ENCODE measurements at places on chromosomes 1 and 21.

- no peak for DNase-seq
Observed at GRCh38 chr1:63843884-63844283, 70.1 kb downstream of the ROR1 start.

GRCh38 chr21:34865400-34866241, 183.5 kb downstream of the RUNX1 start:
- peak; percentile 68 for DNase-seq

DNA sequence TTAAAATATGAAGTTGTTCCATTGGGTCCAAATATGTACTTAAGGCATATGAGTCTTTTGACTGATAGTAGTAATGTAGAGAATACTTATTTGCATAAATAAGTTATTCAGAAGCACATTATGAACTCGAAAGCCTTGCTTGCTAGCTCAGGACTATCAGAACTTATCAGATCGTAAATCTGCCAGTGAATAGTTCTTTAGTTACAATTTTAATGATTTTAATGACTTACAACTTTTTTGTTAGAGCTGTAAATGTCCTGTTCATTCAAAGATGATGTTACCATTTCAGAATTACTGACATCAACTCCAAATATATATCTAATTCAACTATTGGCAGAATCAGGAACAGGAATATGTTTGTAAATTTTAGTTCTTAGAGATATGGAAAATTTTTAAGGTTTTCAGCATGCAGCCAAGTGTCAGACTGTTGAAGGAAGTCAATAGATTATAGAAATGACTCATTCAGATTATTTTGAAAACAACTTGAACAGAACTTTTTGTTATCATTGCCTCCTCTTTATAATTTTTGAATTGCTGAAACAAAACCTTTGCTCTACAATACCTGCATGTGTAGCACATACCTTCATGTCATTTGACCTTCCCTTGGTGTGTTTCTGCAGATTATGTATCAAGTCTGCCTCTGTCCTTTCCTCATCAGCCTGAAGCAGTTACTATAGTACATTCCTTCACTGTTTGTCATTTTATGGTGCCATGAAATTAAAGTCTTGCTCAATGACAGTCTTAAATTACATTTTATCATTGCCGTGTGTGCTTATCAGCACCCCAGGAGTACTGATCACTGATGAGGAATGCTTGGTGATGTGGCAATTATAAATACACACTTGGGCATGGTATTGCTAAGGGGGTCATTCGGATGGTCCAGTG, 44.9 kb downstream of the LRRC8D start:
- DNase-seq, result no peak

- DNase-seq, result no peak
Observed at GRCh38 chr1:187771396-187771795, 942.6 kb downstream of the PLA2G4A start.

- DNase-seq, result no peak
Observed at GRCh38 chr1:121595089-121595488, 410.3 kb downstream of the SRGAP2C start.

DNA sequence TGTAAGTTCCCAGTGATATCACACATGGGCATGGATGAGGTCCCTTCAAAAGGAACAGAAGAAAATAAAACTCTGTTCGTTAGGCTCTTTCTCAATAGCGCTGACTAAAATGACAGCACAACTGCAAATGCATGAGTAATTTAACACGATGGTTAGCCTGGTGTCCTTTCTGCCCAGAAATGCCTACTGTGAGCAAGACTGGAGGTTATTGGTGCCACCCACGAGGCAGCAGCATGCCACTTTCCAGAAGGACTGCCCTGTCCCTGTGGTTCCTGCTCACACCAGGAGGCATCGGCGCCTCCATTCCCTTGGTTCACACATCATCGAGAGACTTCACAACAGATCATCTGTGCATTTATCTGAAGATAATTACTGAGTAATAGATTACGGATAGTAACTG, 26.2 kb downstream of the VPS26C start:
- DNase-seq, result no peak

DNA sequence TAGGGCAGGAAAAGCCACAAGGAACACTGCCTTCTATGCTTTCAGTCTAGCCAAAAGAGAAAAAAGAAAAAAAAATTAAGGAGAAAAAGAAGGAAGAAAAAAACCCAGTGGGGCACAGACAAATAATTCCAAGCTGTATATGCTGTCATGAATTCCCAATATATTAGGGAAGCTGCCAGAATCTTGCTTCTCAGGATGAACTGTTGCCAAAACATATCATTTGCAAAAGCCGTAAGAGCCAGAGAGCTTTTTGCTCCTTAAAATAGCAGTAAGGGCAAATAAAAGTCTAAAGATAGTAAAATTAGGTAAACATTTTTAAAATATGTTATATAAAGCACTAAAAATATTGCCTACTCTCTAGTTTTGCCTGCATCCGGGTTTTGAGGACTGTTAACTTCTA, 52.1 kb downstream of the PGM1 start:
- DNase-seq, result no peak

DNA sequence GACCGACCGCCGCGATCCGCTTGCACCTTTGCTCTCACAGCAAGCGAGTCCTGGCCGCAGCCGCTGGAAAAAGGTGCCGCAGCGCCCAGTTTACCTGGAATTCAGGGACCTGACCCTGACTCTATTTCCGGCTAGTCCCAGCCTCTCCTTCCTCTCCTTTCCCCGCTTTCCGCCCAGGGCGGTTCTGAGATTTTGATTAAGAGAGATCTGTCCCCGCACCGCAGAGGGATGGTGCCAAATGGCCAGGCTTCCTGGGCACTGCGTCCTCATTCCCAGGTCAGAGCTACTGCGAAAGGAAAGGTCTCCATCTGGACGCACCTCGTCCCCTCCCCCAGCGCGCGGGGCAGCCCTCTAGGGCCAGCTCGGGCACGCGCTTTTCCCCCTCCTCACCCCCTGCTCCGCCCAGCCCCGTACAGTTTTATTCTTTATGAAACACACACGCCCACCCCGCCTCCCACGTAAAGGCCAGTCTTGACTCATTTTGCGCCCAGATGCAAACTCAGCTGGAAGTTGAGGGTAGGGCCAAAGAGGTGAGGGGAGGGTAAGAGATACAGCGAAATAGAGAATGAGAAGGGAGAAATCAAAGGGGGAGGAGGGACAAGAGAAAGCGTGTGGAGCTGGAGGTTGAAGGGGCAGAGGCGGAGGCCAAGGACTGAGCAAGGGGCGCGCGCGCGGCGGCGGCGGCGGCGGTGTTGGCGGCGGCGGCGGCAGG, 411.8 kb upstream of the ESRRG start:
- no peak for DNase-seq

DNA sequence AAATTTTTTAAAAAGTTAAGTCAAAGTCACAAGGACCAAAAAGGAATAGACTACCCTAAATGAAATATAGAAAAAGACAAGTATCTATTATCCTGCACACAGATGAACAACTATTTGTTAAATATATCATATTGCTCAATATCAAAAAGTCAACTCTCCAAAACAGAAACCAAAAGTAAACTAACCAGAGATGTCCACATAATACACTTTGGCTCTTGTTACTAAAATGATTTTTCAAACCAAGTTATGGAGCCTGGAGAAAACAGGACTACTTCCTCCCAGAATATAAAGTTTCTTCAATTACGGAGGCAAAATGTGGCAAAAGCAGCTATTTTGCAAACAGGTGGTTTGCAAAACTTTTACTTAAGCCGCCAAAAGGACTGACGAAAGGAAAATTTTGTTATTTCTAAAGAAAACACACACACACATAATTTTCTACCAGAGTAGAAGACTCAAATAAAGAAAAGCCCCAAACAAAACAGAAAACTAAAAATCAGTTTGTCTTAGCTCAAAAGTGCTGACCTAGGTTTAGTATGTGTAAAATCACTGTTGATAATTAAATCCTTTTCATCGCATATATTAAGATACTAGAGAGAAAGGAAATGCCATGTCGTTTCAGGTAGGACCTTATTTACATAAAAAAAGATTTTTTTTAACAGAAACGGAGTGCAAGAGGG, 1.1 kb downstream of the DPYD start:
- no peak for DNase-seq

DNA sequence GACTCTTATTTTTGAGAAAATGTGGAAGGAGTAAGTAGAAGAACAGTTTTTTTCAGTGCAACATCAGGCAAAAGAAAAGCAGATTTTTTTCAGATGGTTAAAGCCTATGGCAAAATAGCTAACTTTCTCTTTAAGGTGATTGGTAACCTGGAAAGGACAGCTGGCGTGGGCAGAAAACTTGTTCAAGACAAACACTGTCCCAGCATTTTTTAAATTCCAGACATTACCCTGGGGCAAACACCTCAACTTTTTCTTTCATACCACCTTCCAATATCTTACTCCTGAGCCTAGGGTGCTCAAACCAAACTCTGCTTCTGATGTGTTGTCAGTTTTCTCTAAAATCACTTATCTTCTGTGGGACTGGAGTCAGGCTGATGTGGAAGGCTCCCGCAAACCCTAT, 2.7 kb upstream of the LEPR start:
- DNase-seq, result no peak

DNA sequence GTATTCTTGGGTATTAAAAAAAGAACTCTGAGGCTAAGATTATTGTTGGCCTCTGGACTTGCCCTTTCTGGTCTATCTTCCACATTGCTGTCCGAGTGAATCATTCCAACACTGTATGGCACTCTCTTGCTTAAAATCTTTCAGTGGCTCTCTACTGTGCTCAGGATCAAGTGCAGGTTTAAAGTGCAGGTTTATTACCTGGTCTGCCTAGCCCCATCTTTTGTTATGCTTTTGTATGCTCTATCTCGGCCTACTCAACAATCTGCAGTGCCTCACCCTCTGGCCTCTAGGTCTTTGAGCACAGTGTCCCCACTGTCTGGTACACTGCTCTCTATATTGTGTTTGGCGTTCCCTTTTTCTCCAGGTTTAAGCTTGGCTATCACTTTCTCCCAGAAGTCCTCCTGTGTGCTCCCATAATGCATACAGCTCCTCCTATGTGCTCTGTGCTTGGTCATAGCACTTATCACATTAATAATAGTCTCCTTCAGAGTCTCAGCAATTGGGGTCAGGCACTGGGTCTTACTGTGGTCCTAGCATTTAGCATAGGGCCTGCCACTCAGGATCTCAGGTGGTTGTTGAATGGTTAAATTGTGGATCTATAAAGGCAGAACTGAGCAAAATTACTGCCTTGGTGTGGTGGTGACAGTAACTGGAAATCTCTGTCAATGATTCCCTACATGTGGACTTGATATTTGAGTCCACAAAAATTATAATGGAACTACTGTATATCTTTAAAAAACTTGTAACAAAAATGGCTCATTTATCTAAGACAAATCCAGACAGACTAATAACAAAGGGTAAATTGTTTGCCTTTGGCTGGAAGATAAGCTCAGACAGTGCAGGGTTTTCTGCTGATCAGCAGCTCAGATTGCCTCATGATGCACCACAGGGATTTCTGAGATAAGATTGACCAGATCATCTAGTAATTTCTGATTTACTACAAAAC, 10.6 kb upstream of the LDLRAD1 start:
- DNase-seq, result no peak

DNA sequence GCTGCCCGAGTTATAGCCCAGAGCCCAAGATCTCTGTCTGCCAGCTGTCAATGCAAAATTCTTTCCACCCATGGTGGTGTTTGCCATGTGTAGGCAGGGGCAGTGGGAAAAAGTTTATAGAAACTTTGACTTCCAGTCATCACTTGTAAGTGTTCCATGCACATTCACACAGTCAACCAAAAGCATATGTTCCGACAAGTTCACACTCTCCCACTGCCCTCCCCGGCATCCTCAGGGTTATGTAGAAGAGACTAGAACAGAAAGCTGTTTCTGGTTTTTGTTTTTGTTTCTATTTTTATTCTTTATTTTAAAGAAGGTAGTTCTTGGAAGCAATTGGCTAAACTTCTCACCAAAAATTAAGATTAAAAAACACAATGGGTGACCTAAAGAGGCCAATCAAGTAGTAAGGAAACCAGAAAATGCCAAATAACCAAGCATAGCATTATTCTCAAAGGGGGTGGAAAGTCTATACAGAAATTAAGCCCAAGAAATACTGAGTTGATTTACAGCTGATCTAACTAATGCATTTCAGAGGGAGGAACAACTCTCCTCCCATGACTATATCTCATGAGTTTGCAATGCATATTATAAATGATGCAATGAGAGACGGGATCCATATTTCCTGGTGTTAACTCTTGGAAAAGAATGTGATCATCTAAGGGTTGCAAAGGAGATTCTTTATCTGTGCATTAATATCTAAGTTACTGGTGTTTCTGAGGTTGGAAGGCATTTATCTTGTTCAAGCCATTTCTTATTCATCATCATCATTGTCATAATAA, 91.5 kb upstream of the ETS2 start:
- no peak for DNase-seq

- no peak for DNase-seq
Observed at GRCh38 chr1:166908942-166909341, 32.9 kb upstream of the TADA1 start.

- DNase-seq, result no peak
Observed at GRCh38 chr1:183675381-183675780, 22.3 kb upstream of the APOBEC4 start.

GRCh38 chr1:43184995-43185394, 12.9 kb downstream of the CFAP57 start:
- DNase-seq, result no peak

Measured in iPS DF 6.9 (cell line).